ENCODE measurements at places on chromosomes 7 and 10.

- DNase-seq = no peak
Observed at GRCh38 chr7:157234271-157234670, 95.5 kb downstream of the UBE3C start.

GRCh38 chr7:46741938-46742540 lies 821.0 kb upstream of the IGFBP3 start:
- no peak for DNase-seq

DNA sequence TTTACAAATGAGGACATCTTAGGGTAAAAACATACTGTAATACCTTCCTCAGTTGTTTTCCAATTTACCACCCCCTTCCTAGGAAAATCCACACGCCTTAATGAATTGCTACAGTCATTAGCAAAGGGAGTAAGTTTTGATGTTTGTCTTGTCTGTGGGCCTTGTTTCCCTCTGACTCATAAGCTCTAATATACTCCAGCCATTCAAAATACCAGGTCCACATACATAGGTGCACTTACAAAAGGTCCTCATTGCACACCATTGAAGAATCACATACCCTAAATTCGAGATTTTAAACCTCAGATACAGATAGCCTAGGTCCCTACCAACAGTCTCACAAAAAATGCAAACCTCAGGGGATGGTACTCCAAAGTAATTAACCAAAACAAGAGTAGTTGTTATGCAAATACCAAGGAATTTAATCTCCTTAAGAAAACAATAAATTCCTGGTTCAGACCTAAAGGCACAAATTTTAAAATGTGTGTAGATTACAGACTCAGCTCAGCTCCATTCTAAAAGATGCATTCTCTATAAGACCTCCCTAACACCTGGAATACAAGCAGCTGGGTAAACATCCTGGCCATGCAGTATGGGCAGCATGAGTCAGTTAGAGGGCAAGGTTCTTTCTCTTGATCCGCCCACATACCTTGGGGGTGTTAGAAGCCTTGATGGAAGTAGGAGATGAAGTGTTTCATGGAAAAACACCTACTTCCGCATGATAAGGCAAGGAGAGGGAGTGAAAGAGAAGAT lies 3.0 kb upstream of the LIPK start:
- DNase-seq = no peak

DNA sequence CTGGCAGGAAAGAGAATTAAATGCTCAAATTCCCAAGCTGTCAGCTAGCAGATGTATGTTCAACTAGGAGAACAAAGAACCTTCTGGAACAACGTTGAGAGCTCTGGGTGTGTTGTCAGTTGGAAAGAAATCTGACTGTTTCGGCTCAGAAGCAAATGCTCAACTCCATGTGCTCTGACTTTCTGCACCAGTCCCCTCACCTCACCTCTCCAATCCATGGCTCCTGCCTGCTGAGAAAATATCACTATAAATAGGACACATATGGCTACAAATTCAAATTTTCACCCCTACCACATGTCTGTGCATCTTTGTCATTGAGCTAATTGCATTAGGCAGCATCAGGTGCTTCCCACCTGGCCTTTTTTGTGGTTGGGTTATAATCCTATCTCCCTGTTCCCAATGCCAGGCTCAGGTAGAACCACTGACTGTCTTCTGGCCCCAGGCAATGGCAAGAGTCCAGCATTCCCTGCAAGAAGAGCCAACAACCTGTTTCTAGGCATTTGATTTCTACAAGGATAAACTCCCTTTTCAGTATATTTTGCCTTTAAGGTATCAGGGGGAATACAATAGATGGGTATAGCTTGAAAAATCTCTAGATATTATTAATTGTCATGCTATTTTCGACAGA lies 142.6 kb upstream of the LSM8 start:
- DNase-seq = no peak

DNA sequence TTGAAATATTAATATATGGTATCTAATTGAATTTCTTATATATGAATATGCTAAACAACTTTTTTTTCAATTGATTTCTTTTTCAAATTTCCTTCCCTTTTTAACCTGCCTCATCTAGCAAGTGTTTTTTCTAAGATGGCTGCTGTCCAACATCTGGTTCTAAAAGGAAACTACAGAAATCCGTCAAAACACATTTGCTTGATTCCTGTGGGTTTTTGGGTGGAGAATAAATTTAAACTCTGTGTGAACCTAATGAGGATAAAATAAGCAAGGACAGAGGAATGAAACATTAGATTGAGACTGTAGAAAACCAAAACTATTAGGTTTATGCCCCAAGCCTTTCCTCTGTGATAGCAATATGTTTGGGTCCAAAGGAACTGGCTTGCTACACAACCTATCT lies 75.5 kb upstream of the STARD3NL start:
- DNase-seq = no peak

- DNase-seq = no peak
Observed at GRCh38 chr10:123852411-123852951, 39.1 kb downstream of the CPXM2 start.

GRCh38 chr10:132740588-132740987 lies 45.4 kb downstream of the NKX6-2 start:
- DNase-seq = no peak

DNA sequence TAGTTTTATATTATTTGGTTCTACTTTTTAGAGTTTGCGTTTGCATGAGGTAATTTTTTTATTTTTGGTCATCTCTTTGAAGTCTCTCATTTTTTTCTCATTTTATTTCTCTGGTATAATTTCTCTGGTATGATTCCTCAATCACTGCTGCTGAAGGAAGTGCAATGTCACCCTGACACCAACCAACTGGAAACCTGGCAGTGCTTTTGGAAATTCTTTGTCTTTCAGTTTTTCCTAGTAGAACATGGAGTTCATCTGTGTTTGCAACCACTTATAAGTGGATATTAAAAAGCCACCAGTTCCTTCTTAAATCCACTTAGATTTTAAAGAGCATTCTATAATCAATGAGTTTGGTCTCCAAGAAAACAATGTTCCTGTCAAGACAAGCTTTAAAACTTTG lies 291.8 kb downstream of the PRKG1 start:
- DNase-seq = no peak

Measured in stimulated activated CD4-positive, alpha-beta T cell treated with anti-CD3 and anti-CD28 coated beads, Interleukin-1b, Interleukin-23, amount 100 ng/mL, for 1 hour (primary cell).